ENCODE measurements at places on chromosomes 16 and 17. TPM values are rescaled to one million over a fixed set of nuclear protein-coding genes. Genes with fewer than 3 reads are reported as not detected.

GRCh38 chr16:88315543-88316105, 67.1 kb upstream of the ZNF469 start:
- no peaks in the 10 kb centered on the region for H3K36me3 ChIP-seq
- H3K4me1 ChIP-seq: no peaks in the 10 kb centered on the region

DNA sequence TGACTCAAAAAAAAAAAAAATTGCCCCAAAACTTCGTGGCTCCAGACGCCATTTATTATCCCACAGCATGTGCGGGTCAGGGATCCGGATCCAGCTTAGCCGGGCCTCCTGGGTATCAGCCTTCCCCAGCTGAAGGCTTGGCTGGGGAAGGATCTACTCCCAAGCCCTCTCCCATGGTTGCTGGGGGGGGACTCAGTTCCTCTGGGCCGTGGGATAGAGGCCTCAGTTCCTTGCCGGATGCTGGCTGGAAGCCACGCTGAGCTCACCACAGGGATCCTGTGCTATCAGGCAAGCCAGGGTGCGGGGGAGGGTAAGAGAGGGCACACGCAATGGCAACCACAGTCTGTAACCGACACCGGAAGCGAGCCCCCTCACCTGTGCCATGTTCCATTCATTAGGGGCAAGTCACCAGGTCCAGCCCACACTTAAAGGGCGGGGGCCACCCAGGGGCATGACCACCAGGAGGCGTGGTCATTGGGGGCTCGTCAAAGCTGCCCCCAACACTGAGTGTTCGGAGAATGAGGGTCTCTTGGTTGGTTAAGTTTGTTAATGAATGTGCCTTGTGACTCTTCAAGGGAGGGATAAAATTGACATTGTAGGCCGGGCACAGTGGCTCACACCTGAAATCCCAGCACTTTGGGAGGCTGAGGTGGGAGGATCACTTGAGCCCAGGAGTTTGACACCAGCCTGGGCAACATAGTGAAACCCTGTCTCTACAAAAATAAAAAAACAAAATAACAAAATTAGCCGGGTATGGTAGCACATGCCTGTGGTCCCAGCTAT, 210.0 kb upstream of the GSE1 start:
- no peak overlapping the region for H3K4me3 ChIP-seq
- peak; percentile 79 for DNase-seq
- no peaks in the 10 kb centered on the region for H3K36me3 ChIP-seq
- no peaks in the 10 kb centered on the region for H3K4me1 ChIP-seq
- no peaks in the 10 kb centered on the region for H3K27me3 ChIP-seq
- H3K27ac ChIP-seq: no peak overlapping the region

Gene PNPO
- total RNA-seq: 45.1 TPM

Gene IGF2BP1
- total RNA-seq: 1.3 TPM

DNA sequence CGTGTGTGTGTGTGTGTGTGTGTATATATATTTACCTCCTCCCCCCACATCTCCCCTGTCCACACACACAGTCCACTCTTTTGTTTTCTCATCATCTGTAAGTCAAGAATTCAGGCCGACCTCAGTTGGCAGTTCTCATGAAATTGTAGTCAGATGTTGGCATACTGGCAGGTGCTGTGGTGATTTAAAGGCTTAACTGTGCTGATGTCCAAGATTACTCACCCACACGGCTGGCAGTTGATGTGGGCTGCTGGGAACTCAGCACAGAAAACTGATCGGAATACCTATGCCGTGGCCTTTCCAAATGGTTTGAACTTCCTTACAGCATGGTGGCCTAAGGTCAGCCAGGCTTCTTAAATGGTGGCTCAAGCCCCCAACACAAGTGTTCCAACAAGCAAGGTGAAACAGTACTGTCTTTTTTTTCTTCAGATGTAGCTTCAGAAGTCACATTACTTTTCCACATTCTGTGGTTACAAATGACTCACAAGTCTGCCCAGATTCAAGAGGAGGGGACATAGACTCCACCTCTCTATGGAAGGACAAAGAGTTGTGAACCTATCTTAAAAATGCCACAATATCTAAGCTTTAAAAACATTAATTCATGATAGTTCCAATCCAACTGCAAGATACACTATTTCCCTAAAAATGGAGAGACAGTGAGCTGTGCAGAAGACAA, 198.5 kb upstream of the HS3ST4 start:
- no peak overlapping the region for H3K27ac ChIP-seq
- no peak for DNase-seq
- no peaks in the 10 kb centered on the region for H3K36me3 ChIP-seq
- no peaks in the 10 kb centered on the region for H3K27me3 ChIP-seq
- H3K4me3 ChIP-seq: no peak overlapping the region

All from kidney (tissue), 22 donors.